ENCODE measurements at places on chromosomes 2 and 18.

GRCh38 chr2:221455214-221455613, 116.9 kb downstream of the EPHA4 start:
- no peak for DNase-seq

DNA sequence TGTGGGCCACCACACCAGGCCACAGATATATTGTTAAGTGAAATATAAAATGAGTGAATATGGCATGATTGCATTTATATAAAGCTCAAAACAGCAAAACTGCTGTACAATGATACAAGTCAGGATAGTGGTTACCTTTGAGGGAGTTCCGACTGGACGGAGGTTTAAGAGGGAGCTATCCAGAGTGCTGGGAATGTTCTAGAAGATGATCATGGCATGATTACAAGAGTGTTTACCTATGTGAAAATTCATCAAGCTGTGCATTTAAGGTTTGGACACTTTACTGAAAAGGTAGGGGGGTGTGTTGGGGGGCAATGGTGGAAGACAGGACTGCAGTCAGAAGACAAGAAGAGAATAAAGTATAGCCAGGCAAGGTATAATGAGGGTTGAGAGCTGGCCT, 201.4 kb downstream of the ZBTB7C start:
- no peak for DNase-seq

DNA sequence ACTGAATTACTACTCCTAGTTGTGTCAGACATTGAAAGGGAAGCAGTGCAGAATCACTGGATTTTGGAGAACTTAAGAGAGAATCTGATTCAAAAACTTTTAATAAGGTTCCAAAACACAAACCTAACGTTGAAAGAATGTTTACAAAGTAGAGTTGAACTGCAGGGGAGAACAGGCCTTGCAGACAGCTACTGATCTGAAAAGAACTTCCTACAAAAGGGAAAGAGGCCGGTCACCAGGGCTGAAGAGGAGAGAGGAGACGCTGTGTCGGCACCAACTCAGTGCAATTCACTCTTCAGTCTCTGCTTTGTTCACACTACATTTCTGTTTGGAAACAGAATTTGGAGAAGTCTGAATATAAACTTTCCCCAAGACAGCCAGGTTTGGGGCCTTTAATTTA, 124.0 kb downstream of the GAREM1 start:
- no peak for DNase-seq

GRCh38 chr2:206424134-206424533, 19.2 kb upstream of the ADAM23 start:
- DNase-seq: no peak

DNA sequence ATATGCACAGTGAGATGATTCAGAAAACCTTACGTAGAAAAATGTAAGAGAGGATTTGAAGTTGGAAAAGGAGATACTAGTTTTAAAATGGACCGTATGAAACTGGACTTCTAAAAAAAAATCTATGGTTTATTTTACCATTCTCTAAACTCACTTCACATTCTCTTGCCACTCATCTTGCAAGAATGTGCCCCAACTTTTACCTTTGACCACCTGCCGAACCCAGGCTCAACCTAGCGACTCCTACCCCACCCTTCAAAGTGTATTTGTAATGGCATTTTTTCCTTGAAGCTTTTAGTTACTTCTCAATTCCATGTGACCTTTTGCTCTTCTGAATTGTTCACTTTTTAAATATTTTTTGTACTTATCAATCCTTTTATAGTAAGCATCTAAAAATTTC, 160.8 kb downstream of the PHLPP1 start:
- DNase-seq: no peak

DNA sequence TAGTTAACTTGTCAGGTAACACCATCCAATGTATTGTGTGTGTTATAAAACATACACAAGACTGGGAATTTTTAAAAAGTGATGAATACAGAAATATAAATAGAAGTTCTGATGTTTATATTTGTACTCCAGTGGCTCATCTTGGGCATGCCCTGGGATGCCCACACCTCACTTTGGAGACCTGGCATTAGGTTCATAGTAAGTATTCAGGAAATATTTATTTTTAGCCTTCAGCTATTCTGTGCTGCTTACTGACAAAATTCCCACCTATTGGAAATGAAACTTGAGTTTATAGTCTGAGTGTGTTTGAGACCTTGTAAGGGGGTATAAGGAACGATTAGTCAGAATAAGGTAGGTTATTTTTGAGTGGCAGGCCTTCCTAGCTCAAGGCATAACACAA, 67.5 kb downstream of the MYO1B start:
- DNase-seq: no peak

- no peak for DNase-seq
Measured at GRCh38 chr2:188158337-188159100, 133.2 kb upstream of the GULP1 start.

DNA sequence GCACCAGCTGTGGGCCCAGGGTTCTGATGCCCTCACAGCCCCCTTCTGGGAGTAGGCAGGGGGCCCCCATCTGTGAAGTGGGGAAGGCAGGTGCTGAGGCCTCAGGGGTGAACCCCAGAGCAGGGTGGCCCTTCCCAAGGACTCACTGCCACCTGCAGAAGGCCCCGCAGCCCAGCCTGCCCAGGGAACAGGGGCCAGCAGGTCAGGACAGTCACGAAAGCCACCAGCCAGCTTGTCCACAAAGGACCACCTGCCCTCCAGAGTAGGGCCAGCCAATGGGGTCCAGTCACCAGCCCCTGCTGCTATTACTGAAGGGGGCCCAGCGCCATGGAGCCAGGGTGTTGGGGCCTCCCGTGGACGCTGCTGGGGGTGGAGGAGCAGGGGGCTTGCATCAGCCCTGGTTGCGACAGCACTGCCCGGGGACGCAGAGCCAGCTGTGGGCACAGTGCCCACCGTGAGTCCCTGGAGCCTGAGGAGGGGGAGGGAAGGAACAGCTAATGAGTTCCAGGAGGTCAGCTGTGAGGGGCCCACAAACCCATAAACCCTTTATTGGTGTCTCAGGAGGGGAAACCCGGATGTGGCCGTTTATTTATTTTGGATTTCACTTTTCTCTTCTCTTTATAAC, 11.5 kb upstream of the SNED1 start:
- DNase-seq: no peak

Data from iPS DF 6.9 (cell line).